Dermis microvascular lymphatic vessel endothelial cell (primary cell): ENCODE measurements at places on chromosomes 4 and X. TPM values are rescaled to one million over a fixed set of nuclear protein-coding genes. Genes with fewer than 3 reads are reported as not detected.

DNA sequence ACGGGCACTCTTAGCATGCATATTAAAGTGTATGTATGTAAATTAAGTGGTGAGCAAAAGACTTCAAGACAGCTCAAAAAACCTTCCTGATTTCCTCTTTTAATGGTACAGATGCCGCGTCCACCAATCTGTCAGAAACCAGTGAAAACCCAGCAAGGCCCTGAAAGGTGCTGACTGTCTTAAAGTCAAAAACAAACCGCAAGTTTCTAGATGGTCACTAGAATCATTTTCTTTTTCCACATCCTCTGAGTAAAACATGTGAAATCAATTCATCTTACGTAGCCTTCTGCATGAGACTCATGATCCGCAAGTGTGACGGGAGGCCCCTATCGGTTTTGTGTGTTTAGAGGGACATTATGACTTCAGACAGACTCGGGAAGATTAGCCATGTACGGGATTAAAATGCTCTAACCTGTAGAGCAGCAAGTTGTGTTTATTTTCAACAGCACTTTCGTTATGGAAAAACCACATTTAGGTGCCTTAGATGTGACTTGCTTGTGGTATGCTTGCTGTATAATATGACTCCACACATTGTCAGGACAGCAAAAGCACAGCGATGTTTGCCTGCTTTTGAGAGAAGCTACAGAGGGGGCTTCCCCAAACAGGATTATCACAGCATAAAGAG, 88.2 kb upstream of the STS start:
- DNase-seq = no peak

TACR3 gene
- total RNA-seq = not detected in 2 replicates

SPANXN3 gene
- total RNA-seq = not detected in 2 replicates

LINC00632 gene
- 0.26 and 0.38 TPM in 2 replicates for total RNA-seq

- DNase-seq = no peak
These were observed 56.2 kb downstream of the MGST2 start for GRCh38 chr4:139721789-139722188.

- no peak for DNase-seq
These were observed 77.2 kb downstream of the SH3KBP1 start for GRCh38 chrX:19810006-19810774.

RTL5 gene
- total RNA-seq = 0.13 and 0.38 TPM in 2 replicates

C4orf50 gene
- total RNA-seq = under 0.01 TPM in 2 replicates

DNA sequence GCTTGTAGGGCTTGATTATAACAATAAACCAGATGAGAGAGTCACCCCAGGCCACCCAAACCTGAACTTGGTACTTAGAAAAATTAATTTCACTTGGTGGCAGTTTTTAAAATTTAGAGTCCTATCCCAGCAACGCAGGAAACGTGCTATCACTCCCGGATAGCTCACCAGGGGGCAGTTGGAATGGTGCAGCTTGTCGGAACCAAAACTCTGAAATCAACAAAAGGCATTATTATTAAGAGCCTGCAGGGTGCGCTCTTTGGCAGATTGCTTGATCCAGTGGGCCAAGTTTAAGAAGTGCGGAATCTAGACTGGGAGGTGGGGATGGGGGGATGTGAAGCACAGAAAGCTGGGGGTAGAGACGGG, 2.4 kb downstream of the FRAS1 start:
- peak; percentile 76 for DNase-seq

DNA sequence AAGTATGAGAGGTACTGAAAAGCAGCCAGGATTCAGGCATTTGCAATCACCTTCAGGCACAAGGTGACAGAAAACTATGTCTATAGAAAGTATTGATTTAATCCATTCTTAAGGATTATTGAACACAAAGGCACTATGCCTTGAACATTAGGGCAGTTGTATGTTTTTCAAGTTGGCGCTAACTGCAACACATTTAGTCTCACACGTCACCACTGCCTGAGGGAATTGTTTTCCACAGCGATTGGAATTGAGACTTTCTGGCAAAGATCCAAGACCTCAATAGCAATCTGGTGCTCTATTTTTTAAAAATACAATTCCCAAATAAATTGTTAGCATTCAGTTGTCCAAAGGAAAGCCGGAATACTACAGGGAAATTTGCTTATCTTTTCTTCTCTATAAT, 52.7 kb upstream of the FTHL17 start:
- peak; percentile 30 for DNase-seq

GRCh38 chrX:9539605-9540387, 74.9 kb downstream of the TBL1X start:
- no peak for DNase-seq

DNA sequence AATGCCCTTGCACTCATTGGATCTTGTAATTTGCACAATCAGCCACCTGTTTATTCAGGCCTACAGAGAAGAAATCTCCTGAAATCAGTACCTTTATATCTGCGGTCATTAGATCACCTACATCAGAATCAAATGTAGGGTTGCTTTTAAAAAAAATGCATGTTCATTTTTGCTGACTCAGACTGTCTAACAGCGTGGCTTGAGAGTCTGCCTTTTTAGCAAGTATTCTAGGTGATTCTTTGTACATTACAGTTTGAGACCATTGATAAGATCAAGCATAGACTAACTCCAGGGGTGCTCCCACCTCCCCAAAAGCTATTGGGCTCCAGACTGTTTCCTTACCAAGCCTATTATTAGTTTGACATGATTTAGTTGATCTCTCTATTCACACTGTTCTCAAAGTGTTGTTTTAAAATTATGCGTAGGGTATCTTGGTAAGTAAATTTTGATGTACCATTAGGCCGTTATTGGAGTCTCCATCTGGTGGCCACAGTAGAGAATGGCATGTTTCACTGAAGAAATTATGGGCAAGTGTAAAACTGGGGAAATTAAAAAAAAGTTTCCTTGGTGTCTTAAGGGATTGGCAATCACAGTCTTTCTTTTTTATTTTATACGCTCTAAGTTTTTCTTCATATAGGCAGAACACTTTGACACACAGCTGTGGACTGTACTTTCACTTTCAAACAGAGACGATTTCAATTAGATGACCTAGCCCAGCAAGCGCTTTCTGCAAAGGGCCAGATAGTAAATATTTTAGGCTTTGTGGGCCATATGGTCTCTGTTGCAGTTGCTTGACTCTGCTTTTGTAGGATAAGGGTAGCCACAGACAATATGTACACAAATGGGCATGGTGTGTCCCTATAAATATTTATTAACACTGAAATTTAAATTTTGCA, 33.7 kb upstream of the MSL3 start:
- peak; percentile 2 for DNase-seq

DNA sequence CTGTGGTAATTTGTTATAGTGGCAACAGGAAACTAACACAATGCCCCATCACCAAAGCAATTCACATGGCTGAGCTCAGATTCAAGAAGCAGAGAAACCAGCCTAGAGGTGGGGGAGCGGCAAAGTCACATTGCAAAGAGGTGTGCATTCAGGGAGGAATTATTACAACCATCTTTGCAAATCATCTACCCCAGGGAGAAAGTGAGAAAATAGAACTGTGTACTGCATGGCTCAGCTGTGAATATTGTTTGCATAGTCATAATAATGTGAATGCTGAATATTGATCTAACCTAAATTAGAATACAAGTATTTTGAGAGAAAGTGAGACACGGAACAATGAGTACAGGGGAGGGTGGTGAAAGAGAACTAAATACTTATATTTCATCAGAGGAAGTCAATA, 387.9 kb downstream of the BCOR start:
- no peak for DNase-seq

DNA sequence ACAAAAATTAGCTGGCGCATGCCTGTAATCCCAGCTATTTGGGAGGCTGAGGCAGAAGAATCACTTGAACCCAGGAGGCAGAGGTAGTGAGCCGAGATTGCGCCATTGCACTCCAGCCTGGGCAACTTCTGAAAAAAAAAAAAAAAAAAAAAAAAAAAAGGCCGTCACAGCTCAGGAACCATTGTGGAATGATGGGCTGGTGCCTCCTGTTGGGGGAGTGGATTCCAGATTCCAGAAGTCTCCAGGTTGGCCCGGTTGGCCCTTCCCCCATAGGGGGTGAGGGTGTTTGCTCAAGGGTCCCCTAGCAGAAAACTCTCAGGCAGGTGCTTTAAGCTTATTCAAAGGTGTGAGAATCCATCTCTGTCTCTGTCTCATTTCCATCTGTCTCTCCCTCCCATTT, 11.5 kb downstream of the SH3TC1 start:
- DNase-seq = no peak

GRCh38 chr4:130747842-130748241, 1651.9 kb downstream of the C4orf33 start:
- no peak for DNase-seq

- no peak for DNase-seq
These were observed 212.0 kb upstream of the ARSJ start for GRCh38 chr4:114191496-114191895.

GRCh38 chr4:135412213-135412612, 1210.6 kb upstream of the PABPC4L start:
- no peak for DNase-seq

- peak; percentile 68 for DNase-seq
These were observed 74.2 kb downstream of the FREM3 start for GRCh38 chr4:143626134-143626911.

DNA sequence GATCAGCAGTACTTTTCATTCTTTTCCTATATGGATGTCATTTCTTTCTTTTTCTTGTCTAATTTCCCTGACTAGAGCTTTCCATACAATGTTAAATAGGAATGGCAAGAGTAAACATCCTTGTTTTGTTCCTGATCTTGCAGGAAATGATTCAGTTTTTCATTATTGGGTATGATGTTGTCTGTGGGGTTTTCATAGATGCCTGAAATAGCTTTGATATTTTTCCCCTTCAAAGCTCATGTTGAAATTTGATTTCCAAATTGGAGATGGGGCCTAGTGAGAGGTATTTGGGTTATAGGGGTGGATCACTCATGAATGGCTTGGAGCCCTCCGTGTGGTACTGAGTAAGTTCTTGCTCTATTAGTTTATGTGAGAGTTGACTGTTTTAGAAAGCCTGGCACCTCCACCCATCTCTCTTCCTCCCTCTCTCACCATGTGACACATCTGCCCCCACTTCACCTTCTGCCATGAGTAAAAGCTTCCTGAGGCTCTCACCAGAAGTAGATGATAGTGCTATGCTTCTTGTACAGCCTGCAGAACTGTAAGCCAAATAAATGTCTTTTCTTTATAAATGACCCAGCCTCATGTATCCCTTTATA, 22.3 kb upstream of the VSIG1 start:
- DNase-seq = peak; percentile 64

GRCh38 chr4:132479543-132479942, 669.6 kb upstream of the PCDH10 start:
- DNase-seq = no peak

GRCh38 chr4:68175562-68176155, 46.0 kb upstream of the TMPRSS11F start:
- DNase-seq = peak; percentile 58

DNA sequence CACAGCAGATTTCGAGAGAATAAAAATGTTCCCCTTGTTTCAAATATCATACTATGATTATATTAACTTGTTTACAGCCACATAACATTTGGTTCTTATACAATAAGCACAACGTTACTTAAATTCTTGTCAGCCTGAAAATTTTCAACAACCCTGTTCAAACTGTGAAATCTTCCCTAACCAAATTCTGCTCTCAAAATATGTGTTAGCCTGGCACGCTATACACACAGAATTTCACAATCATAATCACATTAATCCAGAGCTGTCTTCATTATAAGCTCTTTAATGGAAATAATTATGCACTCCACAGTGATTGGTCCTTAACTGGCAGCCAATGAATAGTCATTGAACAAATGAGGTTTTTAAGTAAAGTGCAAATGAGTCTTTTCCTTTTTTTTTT, 7.3 kb upstream of the PRSS12 start:
- DNase-seq = no peak

AREG gene
- under 0.01 and 0.13 TPM in 2 replicates for total RNA-seq

GRCh38 chr4:120691536-120691935, 231.0 kb downstream of the PRDM5 start:
- DNase-seq = no peak

- DNase-seq = no peak
These were observed 378.3 kb downstream of the FBXW7 start for GRCh38 chr4:152157629-152158028.

RPS6KA6 gene
- 0.51 and 0.63 TPM in 2 replicates for total RNA-seq

SPANXB1 gene
- not detected in 2 replicates for total RNA-seq

SLITRK2 gene
- total RNA-seq = not detected in 2 replicates

DNA sequence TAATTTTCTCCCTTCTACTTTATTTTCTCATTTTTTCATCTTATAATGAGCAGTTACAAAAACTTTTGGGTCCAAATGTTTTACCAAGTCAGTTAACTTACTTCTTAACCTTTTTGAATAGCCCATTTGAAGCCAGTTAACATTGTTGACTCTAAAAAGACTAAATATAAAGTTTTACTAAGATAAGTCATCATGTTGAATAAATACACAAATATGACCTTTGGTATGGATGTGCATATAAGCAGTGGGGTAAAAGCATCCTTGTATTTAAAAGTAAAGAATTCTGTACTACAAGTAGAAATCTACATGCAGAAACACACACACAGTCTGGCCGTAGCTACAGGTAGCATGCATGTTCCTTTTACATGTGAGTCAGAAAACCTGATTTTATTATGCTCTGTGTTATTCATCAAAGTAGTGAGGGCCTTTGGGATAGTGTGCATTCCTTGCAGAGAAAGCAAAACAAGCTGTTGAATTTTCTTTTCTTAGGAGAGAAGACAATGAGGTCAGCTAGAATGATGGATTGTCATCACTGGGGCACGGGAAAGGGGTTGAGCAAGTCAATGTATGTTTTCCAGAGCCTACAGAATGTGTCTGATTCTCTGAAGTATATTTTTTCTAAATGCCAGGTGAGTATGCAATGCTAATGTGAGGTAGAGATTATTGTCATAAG, 533.2 kb upstream of the AGA start:
- DNase-seq = no peak

DNA sequence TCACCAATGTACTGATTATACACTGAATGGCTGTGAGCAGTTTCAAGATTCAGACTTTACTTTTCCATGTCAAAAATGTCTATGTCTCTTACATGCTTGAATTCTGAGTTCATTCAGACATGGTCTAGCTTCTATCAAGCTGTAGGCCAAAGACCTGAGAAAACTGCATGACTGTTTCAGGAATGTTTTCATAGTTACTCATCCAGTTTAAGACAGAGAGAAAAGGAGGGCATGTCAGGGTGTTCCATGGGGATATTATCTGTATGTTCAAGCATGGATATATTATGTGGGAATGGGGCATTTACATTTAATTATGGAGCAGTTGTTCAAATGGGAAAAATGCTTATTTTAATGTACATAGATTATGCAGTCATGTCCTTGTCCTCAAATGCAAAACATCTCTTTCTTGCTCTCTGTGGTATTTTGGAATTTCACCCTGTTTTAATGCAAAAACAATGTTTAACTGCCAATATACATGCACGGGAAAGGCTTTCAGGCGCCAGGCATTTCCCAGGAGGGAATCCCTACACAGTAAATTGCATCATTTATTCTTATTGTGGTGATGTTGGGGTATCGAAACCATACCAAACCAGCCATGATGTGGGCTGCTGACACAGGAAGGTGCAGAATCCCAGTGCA, 429.1 kb upstream of the INTU start:
- DNase-seq = no peak

PNCK gene
- not detected in 2 replicates for total RNA-seq

DNA sequence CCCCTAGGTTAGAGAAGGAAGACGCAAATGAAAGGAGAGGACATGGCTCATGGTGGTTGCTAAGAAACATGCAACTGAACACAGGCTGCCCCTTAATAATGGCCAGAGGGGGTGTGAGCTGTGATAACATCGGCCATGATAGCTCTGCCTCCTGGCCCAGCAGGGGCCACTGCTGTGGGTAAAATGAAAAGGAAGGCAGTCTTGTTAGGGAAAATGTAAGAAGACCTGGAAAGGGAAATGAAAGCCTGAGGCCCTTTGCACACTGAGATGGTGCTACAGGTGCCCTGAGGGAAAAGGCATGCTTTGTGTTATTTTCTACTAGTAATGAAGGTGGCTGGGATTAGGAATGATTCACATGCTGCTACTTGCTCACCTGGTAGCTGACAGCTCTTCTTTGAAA, 123.6 kb upstream of the MID1 start:
- DNase-seq = no peak

ENPEP gene
- total RNA-seq = under 0.01 TPM in 1 of 2 replicates, not detected in the other
